ENCODE measurements at places on chromosomes 2 and 18.

DNA sequence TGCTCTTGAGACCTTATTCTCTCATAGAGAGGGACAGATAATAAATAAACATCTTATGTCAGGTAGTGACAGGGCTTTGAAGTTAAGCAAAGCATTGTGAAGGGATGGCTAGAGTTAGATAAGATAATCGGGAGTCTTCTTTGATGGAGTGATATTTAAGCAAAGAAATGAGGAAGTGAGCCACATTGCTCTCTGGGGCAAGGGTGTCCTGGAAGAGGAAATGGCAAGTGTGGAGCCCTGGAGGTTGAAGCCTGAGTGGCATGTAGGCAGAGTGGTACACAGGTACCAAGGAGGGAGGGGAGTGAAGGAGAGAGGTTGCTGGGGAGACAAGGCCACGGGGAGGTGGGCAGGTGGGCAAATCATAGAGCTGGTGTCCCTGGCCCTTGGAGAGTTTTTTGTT lies 110.2 kb downstream of the CTAGE1 start:
- DNase-seq, result no peak

- DNase-seq, result no peak
Observed at GRCh38 chr2:43484323-43484930, 111.4 kb downstream of the THADA start.

- DNase-seq, result no peak
Observed at GRCh38 chr2:75549401-75550253, 11.1 kb downstream of the EVA1A start.

- no peak for DNase-seq
Observed at GRCh38 chr18:76488190-76488589, 6.9 kb downstream of the ZNF516 start.

GRCh38 chr2:52347292-52347691 lies 1315.4 kb upstream of the NRXN1 start:
- DNase-seq, result no peak

GRCh38 chr2:191152482-191153240 lies 1.9 kb upstream of the STAT4 start:
- DNase-seq, result no peak

DNA sequence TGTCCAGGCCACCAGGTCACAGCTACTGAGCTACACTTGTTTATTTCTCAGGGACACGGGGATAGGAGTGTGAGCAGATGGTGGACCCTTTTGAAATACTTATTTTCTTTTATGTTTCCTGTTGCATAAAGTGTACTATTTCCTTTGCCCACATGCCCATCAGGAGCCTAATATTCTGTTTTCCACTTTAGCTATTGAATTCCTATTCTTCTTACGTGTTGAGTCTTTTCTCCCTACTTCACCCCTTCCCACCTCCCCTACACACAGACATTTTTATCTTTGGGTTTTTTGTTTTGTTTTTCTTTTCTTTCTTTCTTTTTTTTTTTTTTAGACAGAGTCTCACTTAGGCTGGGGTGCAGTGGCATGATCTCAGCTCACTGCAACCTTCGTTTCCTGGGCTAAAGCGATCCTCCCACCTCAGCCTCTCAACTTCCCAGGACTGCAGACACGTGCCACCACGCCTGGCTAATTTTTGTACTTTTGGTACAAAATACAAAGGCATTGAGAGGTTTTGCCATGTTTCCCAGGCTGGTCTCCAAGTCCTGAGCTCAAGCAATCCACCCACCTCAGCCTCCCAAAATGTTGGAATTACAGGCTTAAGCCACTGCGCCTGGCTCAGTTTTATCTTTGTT lies 5.2 kb upstream of the GPR55 start:
- no peak for DNase-seq

DNA sequence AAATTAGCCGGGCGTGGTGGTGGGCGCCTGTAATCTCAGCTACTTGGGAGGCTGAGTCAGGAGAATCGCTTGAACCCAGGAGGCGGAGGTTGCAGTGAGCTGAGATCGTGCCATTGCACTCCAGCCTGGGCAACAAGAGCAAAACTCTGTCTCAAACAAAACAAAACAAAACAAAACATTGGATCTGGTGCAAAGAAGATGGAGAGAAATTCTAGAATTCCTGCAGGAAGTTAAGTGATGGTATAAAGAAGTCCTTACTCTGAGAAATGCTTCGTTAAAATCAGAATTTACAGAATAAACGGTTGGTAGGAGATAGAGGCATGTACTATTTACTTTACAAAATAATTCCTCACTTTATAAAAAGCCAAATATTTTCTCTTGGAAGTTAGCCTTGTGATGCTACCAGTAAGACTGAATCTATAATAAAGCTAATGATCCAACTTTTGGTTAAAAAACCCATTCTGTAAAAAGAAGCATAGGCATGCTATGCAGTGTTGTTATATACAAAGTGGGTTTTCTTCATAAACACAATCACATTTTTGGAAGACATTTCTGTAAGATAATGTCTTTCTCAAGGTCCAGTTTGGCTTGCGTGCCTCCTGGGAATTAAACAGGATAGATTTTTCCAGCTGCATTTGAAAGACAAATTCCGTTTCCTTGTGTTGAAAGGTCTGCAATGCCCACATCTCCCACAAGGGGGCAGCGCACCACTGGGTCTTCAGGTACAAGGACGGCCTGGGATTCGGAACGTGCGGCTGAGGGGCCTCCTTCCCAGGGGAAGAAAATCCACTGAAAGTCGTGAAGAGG lies 35.6 kb upstream of the PNO1 start:
- peak; percentile 88 for DNase-seq

GRCh38 chr2:57693177-57693576 lies 353.4 kb upstream of the VRK2 start:
- DNase-seq, result no peak

DNA sequence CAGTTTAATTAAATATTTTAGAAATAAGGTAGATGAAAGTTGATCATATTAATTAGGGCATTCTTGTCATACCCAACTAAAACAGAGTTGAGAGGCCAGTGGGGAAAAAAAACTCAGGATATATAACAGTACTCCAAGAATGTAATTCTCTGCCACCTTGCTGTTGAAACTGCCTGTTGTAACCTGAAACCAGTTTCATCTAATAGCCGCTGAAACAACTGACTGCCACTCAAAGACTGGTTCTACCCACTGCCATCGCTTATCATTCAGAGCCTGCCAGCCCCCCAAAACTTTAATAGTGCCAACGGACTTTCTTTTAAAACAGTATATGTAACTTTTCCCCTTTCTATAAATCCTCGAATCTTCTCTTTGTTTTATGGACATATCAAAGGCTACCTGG lies 37.7 kb upstream of the FSIP2 start:
- DNase-seq, result no peak

GRCh38 chr2:95359031-95359430 lies 43.5 kb upstream of the FAHD2A start:
- DNase-seq, result no peak

Data from left ventricle myocardium inferior (tissue), 1 donor.